Melanocyte of skin (primary cell): ENCODE measurements at places on chromosomes 1 and 21. TPM values are rescaled to one million over a fixed set of nuclear protein-coding genes. Genes with fewer than 3 reads are reported as not detected.

Gene SAMD13
- 1.00 and 4.2 TPM in 2 replicates for total RNA-seq

Gene OR14K1
- total RNA-seq: not detected in 2 replicates

Gene RNF115
- total RNA-seq: 8.3 and 9.3 TPM in 2 replicates

Gene SPATA1
- 1.0 and 2.2 TPM in 2 replicates for total RNA-seq

Gene KCNJ9
- not detected in 2 replicates for total RNA-seq

Gene FAM78B
- total RNA-seq: 1.8 and 4.8 TPM in 2 replicates

Gene PLA2G2C
- not detected in 2 replicates for total RNA-seq

Gene CFHR4
- not detected in 2 replicates for total RNA-seq

Gene ST6GALNAC5
- total RNA-seq: 0.34 and 3.3 TPM in 2 replicates
